CD4-positive, CD25-positive, alpha-beta regulatory T cell (primary cell): ENCODE measurements at places on chromosomes 1 and 21.

DNA sequence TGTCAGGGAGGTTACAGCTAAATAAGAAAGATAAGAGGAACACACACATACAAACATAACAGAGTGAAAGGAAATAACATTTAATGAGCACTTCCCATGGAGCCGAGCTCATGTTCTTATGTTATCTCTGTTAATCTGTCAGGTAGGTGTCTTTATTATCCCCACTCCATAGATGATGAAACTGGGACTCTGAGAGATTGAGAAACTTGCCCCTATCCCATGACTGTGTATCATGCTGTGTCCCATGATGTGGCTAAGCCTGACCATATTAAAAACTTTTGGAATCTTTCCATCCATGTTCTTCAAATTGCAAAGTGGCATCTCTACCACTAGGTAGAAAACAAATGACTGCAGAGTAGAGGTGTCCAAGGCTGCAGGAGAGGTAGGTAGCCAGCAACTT is 285.2 kb upstream of the SGIP1 start:
- DNase-seq: no peak
- H3K27me3 ChIP-seq: no peaks in the 10 kb centered on the region
- no peaks in the 10 kb centered on the region for H3K36me3 ChIP-seq
- peaks cover 42% of the 10 kb centered on the region for H3K4me1 ChIP-seq

- DNase-seq: no peak
- H3K4me1 ChIP-seq: no peaks in the 10 kb centered on the region
- H3K27me3 ChIP-seq: no peaks in the 10 kb centered on the region
- H3K27ac ChIP-seq: no peak overlapping the region
- no peaks in the 10 kb centered on the region for H3K36me3 ChIP-seq
- H3K4me3 ChIP-seq: no peak overlapping the region
These were observed 510.4 kb upstream of the ADAMTS5 start for GRCh38 chr21:27477296-27477695.

DNA sequence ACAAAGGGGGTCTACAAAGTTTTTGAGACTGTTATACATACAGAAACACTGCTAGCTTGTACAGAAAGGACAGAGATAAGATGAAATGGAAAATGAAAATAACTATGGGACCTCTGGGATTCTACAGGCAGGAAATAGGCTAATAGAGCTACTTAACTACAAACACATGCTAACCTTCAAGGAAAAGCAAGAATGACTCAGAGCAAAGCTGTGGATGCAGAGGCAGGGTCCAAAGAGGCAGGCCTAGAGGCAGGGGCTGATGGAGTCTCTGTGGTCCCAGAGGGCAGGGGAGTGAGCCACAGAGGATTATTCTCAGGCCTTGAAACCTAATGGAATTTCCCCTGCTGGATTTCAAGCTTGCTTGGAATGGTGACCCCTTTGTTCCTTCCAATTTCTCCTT is 18.7 kb upstream of the GOLT1A start:
- no peak for DNase-seq
- no peaks in the 10 kb centered on the region for H3K4me1 ChIP-seq
- no peak overlapping the region for H3K4me3 ChIP-seq
- H3K36me3 ChIP-seq: no peaks in the 10 kb centered on the region
- H3K27me3 ChIP-seq: peaks cover 6% of the 10 kb centered on the region
- no peak overlapping the region for H3K27ac ChIP-seq

DNA sequence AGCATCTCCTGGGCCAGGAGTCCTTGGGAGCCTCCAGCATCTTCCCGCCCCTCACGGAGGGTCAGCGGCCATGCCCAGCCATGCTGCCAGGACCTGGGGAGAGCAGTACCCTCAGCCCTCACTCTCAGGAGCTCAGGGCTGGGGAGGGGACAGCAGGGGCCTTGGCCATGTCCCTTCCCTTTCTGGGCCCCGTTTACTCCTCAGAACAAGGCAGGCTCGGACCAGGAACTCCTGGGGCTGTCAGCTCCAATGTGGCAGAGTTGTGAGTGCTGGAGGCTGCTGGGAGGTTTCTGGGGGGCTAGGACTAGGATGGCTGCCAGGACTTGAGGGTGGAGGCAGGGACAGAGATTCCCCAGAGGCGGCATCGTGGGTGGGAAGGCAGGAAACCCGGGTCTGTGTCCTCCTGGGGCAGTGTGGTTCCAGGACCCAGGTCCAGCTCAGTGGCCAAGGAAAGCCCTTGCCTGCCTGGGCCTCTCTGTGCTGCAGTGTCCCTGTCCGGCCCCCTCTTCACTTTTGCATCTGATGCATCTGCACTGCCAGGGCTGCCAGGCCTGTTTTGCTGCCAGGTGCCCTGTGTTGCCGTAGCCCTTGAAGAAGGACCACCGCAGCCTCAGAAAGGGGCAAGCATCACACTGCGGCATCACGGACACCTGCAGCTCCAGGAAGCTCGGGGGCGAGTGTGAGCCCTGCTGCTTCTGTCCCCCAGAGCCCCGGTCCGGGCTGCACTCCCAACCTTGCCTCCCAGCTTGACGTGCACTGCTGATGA is 223.9 kb downstream of the CAMTA1 start:
- no peaks in the 10 kb centered on the region for H3K27me3 ChIP-seq
- H3K4me1 ChIP-seq: no peaks in the 10 kb centered on the region
- no peak overlapping the region for H3K27ac ChIP-seq
- H3K36me3 ChIP-seq: no peaks in the 10 kb centered on the region
- no peak overlapping the region for H3K4me3 ChIP-seq

DNA sequence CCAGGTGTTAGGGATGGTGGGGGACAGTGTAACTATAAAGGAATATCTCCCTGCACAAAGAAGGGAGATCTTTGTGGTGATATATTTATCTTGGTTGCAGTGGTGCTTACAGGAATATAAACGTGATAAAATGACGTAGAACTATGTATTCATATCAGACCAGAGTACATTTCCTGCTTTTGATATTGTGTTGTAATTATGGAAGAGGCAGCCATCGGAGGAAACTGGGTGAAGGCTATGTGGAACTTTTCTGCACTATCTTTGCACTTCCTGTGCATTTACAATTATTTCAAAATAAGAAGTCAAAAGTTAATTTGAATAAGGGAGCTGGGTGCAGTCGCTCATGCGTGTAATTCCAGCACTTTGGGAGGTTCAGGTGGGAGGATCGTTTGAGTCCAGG is 37.6 kb downstream of the NDUFS5 start:
- H3K36me3 ChIP-seq: no peaks in the 10 kb centered on the region
- H3K27me3 ChIP-seq: no peaks in the 10 kb centered on the region
- no peak overlapping the region for H3K4me3 ChIP-seq
- H3K4me1 ChIP-seq: no peaks in the 10 kb centered on the region
- no peak overlapping the region for H3K27ac ChIP-seq

- no peak for DNase-seq
- H3K36me3 ChIP-seq: no peaks in the 10 kb centered on the region
- H3K27ac ChIP-seq: no peak overlapping the region
- H3K27me3 ChIP-seq: no peaks in the 10 kb centered on the region
- no peak overlapping the region for H3K4me3 ChIP-seq
These were observed 38.5 kb downstream of the EPHA2 start for GRCh38 chr1:16117369-16117768.

- DNase-seq: no peak
- no peak overlapping the region for H3K27ac ChIP-seq
- H3K4me1 ChIP-seq: no peaks in the 10 kb centered on the region
- H3K36me3 ChIP-seq: peaks cover 72% of the 10 kb centered on the region
These were observed 13.1 kb downstream of the GBP1 start for GRCh38 chr1:89051955-89052312.

GRCh38 chr1:209430107-209430506 is 153.4 kb upstream of the CAMK1G start:
- no peaks in the 10 kb centered on the region for H3K27me3 ChIP-seq
- no peak overlapping the region for H3K4me3 ChIP-seq
- no peaks in the 10 kb centered on the region for H3K36me3 ChIP-seq
- DNase-seq: no peak

DNA sequence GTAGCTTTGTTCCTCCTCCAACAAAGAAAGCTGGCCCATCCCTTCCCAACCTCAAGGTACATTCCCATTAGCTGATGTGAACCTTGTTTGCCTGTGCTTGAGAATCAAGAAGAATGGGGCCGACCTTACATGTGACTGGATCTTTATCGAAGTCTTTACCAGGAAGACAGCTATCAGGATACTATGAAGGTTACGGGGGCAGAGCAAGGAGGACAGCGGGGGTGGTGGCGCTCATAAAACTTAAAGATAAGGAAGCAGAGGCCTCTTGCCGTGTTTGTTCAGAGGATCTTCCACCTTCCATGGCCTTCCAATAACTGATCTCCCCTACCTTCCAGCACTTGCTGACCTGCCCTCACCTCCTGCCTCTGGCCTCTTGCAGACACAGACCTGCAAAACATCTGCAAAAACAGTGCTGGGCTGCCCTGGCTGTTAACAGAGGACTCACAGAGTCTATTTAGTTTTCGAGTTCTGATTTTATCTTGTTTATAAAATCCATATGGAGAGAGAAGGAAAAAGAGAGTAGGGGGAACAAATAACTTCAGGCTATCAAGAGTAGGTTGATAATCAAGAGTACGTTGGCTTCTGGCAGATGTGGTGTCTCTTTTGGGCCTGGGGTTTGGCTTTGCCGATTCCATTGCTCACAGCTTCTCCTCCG is 198.0 kb downstream of the HUNK start:
- no peaks in the 10 kb centered on the region for H3K36me3 ChIP-seq
- H3K27ac ChIP-seq: no peak overlapping the region
- DNase-seq: no peak
- H3K4me3 ChIP-seq: no peak overlapping the region
- no peaks in the 10 kb centered on the region for H3K4me1 ChIP-seq
- H3K27me3 ChIP-seq: no peaks in the 10 kb centered on the region

DNA sequence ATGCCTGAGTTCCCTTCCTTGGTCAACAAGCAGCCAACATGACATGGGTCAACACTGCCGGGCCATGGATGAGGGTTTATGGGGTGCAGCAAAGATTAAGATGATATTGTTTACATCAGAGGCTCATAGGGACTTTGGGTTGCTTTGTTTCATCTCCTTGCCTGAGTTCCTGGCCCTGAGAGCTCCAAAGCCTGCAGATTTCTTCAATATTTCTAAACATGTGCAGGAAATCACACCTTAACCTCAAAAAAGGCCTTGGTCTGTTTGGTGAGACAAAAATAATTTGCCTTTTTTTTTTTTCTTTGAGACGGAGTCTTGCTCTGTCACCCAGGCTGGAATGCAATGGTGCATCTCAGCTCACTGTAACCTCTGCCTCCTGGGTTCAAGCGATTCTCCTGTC is 876 bp downstream of the SLAMF8 start:
- no peak for DNase-seq
- H3K27ac ChIP-seq: no peak overlapping the region
- H3K4me1 ChIP-seq: peaks cover 19% of the 10 kb centered on the region
- no peak overlapping the region for H3K4me3 ChIP-seq
- H3K27me3 ChIP-seq: no peaks in the 10 kb centered on the region
- H3K36me3 ChIP-seq: no peaks in the 10 kb centered on the region

- no peak overlapping the region for H3K27ac ChIP-seq
- no peaks in the 10 kb centered on the region for H3K36me3 ChIP-seq
- DNase-seq: no peak
- no peaks in the 10 kb centered on the region for H3K4me1 ChIP-seq
- H3K4me3 ChIP-seq: no peak overlapping the region
- H3K27me3 ChIP-seq: peaks cover 22% of the 10 kb centered on the region
These were observed 2.1 kb upstream of the LEMD1 start for GRCh38 chr1:205423814-205424399.

- no peak overlapping the region for H3K4me3 ChIP-seq
- no peak for DNase-seq
- peaks cover 16% of the 10 kb centered on the region for H3K4me1 ChIP-seq
- H3K27me3 ChIP-seq: peaks cover 7% of the 10 kb centered on the region
- no peaks in the 10 kb centered on the region for H3K36me3 ChIP-seq
These were observed 29.3 kb downstream of the ATF3 start for GRCh38 chr1:212637902-212638301.

GRCh38 chr21:34979383-34979782 is 69.7 kb downstream of the RUNX1 start:
- H3K27ac ChIP-seq: no peak overlapping the region
- peaks cover 50% of the 10 kb centered on the region for H3K4me1 ChIP-seq
- H3K36me3 ChIP-seq: peaks cover 13% of the 10 kb centered on the region
- no peaks in the 10 kb centered on the region for H3K27me3 ChIP-seq
- H3K4me3 ChIP-seq: no peak overlapping the region
- DNase-seq: no peak

- H3K27ac ChIP-seq: no peak overlapping the region
- DNase-seq: no peak
- no peaks in the 10 kb centered on the region for H3K4me1 ChIP-seq
- H3K27me3 ChIP-seq: no peaks in the 10 kb centered on the region
These were observed 21.3 kb upstream of the GRIK3 start for GRCh38 chr1:37055631-37056030.

- H3K27me3 ChIP-seq: peaks cover 4% of the 10 kb centered on the region
- no peak for DNase-seq
- H3K4me1 ChIP-seq: peaks cover 9% of the 10 kb centered on the region
- H3K27ac ChIP-seq: no peak overlapping the region
- no peaks in the 10 kb centered on the region for H3K36me3 ChIP-seq
These were observed 1.7 kb upstream of the NENF start for GRCh38 chr1:212430955-212431394.

DNA sequence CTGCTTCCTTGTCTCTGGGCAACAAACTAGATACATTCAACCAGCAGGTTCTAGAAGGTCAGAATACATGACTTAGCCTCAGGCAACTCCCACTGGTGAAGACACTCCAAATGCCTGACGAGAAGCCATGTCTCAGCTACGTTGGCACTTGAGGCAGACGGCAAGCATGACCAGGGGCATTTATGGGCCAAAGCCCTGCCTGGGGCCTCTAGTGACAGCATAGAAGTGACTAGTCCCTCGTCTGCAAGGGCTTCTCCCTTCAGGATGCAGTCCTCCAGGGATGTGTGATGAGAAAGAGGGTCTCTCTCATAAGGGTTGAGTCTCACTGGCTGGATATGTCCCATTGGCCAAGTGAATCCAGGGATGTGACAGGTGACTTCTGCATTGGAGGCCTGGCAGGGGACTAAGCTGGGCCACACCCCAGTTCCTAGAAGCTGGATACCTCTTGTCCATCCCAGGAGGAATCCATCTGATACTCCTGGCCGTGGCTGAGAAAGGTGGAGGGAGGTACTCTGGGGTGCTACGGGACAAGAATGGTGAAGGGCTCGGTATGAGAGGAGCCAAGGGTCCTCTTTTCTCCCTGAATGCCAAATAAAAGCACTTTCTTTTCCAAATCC is 148.6 kb upstream of the HMGB4 start:
- no peak overlapping the region for H3K4me3 ChIP-seq
- no peaks in the 10 kb centered on the region for H3K27me3 ChIP-seq
- H3K27ac ChIP-seq: no peak overlapping the region
- H3K4me1 ChIP-seq: no peaks in the 10 kb centered on the region

- peaks cover 3% of the 10 kb centered on the region for H3K4me1 ChIP-seq
- peak; percentile 22 for DNase-seq
- no peak overlapping the region for H3K4me3 ChIP-seq
These were observed 9.1 kb downstream of the TTC22 start for GRCh38 chr1:54791880-54792522.
